ENCODE measurements at places on chromosomes 2 and 18.

DNA sequence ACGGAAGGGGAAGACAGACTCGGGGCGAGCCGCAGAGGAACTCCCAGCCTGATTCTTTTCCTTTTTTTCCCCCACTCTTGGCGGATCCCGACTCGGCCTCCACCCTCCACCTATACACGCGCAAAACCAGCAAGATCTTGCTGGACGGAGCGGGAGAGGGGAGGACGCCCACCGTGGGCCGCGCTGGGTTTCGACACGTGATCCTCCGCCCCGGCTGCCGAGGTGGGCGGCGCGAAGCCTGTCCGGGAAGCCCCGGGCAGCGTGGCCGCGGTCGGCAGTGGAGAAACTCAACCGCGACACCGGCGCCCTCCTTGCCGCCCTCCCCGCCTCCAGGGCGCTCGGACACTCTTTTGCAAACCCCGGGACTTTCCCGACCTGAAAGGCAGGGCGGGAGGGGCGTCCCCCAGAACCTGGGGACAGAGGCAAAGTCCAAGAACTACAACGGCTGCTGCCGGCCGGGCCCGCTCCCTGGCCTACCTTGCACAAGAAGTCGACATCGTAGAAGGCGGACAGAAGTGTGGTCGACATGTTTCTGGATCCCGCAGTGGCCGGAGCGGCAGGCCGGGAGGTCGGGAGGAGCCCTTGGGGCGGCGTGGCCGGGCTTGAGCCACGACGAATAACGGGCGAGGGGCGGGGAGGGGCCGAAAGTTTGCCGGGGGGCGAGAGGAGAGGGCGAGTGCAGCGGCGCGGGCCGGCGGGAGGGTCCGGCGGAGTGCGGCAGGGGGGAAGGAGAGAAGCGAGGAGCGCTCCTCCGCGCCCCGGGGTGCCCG lies 433 bp downstream of the ZFP36L2 start:
- peaks cover 22% of the 10 kb centered on the region for H3K4me1 ChIP-seq
- no peaks in the 10 kb centered on the region for H3K27me3 ChIP-seq
- DNase-seq = no peak
- peak overlapping the region; percentile 88 for H3K27ac ChIP-seq

DNA sequence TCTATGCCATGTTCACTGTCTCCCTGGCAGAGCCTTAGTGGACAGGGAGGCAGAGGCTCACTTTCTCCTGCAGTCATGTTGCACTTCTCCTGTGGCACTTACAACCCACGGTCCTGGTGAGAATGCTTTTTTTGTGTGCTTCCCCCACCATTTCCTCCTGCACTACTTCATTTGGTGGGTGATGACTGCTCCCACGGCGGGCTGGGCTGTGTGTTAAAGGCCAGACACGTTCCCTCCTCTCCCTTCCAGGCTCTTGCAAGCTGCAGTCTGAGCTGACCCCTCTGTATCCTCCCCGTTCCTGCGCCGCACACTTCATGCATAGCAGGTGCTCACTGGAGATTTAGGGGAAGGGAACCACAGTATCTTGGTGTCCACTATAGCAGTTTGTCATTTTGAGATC lies 170.5 kb downstream of the CELF4 start:
- no peak overlapping the region for H3K27ac ChIP-seq
- H3K36me3 ChIP-seq = no peaks in the 10 kb centered on the region
- no peak overlapping the region for H3K4me3 ChIP-seq
- peaks cover 4% of the 10 kb centered on the region for H3K4me1 ChIP-seq

DNA sequence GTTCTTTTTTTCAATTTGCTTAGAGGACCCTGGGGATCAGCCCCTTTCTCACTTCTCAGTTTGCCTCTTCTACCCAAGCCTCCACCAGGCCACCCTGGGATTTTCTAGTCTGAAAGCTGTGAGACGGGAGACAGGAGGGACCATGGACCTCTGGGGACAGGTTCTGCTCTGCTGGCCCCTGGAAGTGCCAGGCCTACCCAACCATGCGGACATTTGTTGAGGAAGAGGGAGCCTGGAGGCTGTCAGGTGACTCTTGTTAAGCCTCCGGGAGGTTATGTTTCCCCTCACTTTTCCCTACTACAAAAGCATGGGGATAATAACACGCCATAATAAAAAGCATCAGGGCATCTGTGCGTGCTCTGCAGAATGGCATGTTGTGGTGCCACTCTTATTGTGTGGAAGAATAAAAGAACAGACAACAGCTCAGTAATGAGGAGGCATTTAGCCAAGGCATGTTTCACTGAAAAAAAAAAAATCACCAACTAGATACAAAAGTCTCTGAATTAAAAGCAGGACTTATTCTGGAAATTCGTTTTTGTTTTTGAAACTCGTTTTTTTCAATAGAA lies 48.3 kb upstream of the PLA2R1 start:
- no peaks in the 10 kb centered on the region for H3K4me1 ChIP-seq
- H3K27ac ChIP-seq = no peak overlapping the region
- H3K27me3 ChIP-seq = no peaks in the 10 kb centered on the region
- no peak overlapping the region for H3K4me3 ChIP-seq

- no peak for DNase-seq
- H3K36me3 ChIP-seq = no peaks in the 10 kb centered on the region
- no peak overlapping the region for H3K4me3 ChIP-seq
- H3K27me3 ChIP-seq = no peaks in the 10 kb centered on the region
- no peaks in the 10 kb centered on the region for H3K4me1 ChIP-seq
- H3K27ac ChIP-seq = no peak overlapping the region
Measured at GRCh38 chr2:190696792-190697398, 48.0 kb downstream of the NAB1 start.

Data from T-cell (primary cell).